Stimulated activated naive CD8-positive, alpha-beta T cell treated with anti-CD3 and anti-CD28 coated beads, Interleukin-15, amount 100 ng/mL, for 72 hours (primary cell): ENCODE measurements at places on chromosomes 5 and 9.

DNA sequence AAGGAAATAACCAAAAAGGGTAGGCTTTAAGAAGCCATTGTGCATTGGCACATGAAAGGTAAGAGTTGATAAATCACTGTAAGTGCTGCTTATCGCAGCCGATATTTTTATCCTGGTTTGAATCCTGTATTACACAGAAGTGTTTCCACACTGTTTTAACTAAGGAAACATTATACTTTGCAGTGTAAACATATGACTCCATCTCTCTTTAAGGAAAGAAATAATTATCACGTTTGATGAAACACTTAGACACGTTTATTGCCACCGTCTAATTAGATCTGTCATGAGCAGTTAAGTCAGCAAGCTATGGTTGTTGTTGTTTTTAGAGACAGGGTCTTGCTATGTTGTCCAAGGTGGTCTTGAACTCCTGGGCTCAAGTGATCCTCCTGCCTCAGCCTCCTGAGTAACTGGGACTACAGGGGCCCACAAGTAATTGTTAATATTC lies 85.7 kb upstream of the TNFAIP8 start:
- no peak for DNase-seq

DNA sequence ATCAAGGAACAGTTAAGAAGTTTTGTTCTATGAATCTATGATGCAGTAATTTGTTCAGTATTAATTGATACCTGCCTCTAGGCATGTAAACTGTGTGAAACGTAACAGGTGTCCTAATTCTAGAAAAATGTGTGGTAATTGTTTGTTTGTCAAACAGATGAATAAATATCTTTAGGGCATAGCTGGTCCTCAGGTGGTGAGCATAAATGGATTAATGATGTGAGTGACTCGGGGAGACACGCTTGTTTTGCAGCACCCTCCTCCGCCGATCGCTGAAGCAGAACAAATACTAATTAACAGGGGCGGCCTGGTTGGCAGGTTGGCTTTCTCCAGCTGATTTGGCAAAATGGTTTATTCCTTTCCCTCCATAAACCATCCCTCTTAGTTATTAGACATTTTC lies 88.8 kb downstream of the TLE4 start:
- DNase-seq, result no peak

- no peak for DNase-seq
Measured at GRCh38 chr5:140607031-140607430, 25.9 kb downstream of the CD14 start.

GRCh38 chr5:9551567-9552537 lies 6.0 kb upstream of the SEMA5A start:
- no peak for DNase-seq

- peak; percentile 77 for DNase-seq
Measured at GRCh38 chr9:91419222-91420191, 4.1 kb downstream of the NFIL3 start.

DNA sequence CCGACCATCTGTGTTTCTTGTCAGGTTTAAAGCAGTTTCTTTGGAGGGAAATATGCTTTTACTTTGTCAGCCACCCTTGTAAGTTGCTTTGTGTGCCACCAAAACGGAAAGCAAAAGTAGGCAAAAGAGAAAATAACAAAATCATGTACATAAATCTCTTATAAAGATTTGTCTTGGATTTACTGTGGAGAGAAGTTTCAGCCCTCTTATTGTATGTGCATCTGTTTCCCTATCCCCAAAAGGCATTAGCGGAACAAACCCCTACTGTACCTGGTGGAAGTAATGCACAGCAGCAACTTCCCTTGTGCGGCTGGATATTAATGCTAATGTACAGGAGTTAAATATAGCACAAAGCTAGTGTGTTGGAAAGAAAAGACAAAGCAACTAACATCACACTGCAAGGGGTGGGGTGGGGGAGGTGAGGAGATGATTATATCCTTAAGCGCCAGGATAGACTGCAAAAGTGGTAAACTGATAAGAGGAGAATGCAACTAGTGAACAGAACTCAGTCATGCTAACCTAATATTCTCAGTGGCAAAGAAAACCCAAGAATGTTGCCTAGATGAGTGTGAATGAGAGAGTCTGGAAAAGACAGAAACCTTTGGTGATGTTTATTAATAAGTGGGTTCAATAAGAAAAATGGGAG lies 396.5 kb upstream of the MEF2C start:
- no peak for DNase-seq

DNA sequence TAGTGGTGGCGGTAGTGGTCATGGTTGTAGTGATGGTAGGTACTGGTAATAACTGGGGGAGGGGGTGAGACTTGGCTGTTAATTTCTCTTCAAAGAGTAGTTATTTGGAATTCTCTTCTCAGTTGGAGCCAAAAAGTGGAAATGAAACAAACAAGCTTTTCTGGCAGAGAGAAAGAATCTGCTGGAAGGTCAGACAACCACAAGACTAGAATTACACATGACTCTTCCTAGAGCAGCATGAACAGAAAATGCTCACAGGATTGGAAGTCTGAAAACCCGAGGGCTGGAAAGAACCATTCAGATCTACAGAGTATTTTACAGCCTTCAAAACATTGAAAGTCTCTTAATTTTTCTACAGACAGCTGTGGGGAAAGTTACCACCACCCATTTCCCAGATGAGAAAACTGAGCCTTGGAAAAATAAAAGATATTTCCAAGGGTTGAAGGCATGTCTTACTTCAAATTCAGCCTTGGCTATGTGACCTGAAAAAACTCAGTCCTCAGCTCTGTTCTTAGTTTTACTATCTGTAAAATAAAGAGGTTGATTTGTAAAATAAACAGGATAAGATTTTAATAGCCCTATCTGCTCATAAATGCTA lies 42.9 kb upstream of the TRIM32 start:
- DNase-seq, result no peak

- DNase-seq, result no peak
Measured at GRCh38 chr5:72572236-72572765, 65.1 kb upstream of the ZNF366 start.

DNA sequence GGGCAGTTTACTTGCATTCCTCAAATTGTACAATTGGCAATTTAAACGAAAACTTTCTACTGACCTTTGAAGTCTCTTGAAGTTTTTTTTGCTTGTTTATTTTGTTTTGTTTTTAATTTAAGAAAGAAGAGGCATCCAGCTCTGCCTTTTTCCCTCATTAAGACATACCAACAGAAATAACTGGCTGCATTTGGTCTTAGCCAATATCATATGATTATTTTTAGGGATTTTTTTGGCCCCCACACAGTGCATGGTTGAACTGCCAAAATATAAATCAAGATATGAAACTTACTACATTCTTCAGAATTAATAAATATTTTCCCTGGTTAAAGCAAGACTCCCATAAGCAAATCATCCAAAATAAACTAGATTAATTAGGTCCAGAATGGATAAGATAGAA lies 79.4 kb downstream of the ALDH1A1 start:
- DNase-seq, result no peak

GRCh38 chr9:426976-427375 lies 212.3 kb downstream of the DOCK8 start:
- DNase-seq, result no peak

- peak; percentile 21 for DNase-seq
Measured at GRCh38 chr5:172641359-172642050, 442 bp downstream of the NEURL1B start.

GRCh38 chr9:68746525-68746924 lies 41.5 kb downstream of the PIP5K1B start:
- no peak for DNase-seq
